ENCODE measurements at places on chromosomes 13 and 19.

DNA sequence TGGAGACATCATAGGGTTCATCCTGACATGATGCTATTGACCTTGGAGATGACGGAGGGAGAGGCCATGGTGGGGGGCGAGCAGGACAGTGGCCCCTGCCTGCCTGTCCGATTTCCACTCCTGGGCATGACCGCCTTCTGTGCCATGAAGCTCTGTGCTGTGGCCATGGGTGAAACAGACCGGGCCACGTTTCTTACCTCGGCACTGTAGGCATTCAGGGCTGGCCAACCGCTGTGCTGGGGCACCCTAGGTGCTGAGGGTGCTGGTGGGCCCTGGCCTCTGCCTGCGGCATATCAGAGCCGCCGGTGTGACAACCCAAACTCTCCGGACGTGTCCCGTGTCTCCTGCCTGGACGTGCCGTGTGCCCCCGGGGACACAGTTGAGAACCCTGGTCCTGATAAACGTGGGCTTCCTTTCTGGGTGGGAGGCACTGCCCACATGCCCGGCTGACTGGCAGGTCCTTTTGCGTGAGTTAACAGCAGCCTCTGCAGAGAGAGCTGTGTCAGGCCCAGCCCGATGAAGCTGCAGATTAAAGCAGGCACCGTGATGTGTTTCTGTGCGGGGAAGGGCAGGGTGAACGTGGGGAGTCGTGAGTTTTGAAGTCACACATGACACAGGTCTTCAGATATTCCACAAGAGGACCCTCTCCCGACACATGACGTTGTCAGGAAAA lies 46.5 kb downstream of the TMEM255B start:
- no peak for DNase-seq

- no peak for DNase-seq
Measured at GRCh38 chr19:2478278-2478755, 2.4 kb downstream of the GADD45B start.

DNA sequence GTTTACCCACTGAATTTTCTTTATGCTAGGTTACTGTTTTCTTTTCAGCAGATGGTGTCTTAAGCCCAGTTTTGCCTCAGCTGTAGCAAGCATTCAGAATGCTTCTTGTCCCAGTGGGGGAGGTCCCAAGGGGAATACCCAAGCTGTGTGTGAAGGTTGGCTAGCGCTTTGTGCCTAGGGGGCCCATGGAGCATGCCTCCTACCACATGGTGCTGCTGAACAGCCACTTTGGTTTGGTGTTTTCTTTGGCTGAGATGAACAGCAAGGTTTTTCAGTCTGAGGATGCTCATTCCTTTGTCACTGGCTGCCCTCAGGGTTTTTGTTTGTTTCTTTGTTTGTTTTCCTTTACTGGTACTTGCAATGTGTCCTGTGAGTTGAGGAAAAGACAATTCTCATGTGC lies 99.0 kb downstream of the PCDH20 start:
- no peak for DNase-seq

GRCh38 chr19:39052243-39052746 lies 19.9 kb upstream of the FBXO27 start:
- no peak for DNase-seq

DNA sequence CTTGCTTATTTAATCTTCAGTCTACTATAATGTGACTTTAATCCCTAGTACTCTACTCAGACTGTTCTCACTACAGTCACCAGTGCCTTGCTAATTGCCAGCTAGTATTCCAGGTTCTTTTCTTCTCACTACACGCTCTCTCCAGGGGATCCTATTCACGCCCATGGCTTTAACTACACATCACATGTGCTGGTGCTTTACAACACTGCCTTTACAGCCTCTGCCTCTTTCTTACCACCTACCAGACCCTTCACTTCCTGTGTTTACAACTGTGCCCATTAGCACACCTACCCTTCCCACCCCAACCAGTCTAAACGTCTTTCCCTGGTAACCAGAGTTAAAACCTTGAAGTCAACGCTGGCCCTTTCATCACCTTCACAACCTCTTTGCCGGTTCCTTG lies 249.5 kb downstream of the DNAJC15 start:
- no peak for DNase-seq

DNA sequence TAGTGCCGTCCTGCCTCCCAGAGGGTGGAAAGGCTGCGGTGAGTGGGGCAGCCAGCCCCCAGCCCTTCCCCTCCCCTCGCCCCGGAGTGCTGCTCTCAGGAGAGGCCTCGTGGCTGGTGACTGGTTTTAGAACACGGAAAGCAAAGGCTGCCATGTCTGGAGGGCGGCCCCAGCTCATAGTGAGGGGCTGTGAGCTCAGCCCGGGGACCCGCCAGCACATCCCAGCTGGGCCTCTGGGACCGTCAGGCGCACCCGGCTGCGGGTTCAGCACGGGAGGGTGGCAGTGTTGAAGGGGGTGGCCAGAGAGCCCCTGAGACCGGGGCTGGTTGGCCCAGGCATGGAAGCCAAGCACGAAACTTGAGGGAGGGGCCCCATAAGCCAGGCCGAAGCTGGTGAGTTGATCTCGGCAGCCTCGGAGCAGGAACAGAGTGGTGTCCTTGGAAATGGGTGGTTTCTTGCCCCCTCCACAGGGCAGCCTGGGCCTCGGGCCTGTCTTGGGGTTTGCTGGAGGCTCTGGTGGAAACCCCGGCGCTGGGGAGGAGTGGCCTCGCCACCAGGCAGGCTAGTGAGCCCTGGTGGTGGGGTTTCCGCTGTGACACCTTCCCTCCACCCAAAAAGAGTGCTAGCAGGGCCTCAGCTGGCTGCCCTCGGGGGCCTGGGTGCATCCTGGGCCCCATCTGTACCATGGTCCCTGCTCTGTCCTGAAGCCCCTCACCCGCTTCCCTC lies 157.7 kb downstream of the KDM4B start:
- DNase-seq = no peak

DNA sequence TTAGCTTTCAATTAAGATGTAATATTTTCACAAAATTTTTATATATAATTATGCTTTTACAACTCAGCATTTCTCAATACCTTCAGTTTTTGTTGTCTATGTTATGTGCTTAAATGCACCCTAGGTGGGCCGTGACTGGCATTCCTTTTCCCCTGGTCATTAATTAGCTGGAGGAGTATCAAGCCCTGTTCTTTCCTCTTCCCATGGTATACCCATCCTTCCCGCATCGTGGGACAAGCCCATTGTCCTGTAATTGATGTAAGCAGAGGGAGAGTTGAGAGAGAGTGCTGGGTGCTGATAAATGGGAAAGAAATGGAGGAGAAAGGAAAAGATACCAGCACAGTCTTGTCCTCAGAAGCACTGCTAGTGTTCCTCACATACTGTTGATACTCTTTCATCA lies 591.7 kb downstream of the GPC6 start:
- no peak for DNase-seq

DNA sequence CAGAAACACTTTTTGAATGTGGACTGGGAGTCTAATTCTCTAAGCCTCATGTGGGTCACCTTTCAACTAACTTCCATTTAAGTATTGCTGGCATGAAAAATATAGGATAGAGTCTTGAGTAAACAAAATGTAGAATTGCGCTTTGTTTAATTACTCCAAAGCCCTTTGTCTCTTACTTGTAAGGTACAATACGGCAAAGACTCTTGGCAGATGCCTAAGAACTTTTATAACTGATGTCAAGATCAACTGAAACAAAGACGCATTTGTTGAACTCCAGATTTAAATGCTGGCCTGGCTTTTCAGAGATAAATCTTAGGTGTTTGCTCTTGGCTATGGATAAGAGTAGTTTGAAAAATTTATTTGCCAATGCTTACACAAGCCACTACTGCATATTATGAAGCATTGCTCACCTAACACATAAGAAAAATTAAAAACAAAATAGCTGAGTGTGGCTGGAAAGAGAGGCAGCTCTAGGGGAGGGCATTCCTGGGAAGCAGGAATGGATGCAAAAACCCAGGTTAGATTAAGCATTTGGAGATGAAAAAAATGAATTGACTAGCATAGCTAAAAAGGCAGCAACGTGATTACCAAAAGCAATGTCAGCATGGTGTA lies 107.3 kb upstream of the STARD13 start:
- DNase-seq = no peak

DNA sequence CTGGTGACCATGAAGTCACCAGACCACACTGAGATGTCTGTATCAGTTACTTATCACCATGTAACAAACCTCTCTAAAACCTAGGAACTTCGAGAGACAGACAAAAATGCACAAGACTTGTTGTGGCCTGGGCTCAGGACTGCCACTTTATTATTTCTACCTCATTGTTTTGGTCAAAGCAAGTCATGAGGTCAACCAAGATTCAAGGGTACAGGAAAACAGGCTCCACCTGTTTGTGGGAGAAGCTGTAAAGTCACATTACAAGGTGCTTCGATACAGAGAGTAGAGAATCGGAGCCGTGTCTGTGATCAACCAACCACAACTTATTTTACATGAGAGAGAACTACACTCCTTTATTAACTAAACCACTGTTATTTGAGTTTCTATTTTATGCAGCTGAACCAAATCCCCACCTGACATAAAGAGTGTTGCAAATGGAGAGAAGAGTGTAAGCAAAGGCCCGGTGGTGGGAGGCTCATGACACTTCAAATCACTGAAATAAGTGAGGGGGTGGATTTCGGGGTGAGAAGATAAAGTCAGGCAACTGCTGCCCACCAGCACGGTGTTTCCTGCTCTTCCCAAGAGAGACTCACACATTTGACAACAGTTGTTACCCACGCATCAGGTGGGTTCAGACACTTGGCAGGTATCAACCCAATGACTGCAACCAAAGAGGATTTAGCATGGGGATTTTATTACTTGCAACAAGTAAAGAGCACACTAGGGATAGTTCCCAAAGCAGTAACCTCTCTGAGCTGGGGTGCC lies 39.0 kb upstream of the IGSF23 start:
- DNase-seq = no peak

GRCh38 chr13:23903906-23904280 lies 6.6 kb upstream of the C1QTNF9B start:
- no peak for DNase-seq

DNA sequence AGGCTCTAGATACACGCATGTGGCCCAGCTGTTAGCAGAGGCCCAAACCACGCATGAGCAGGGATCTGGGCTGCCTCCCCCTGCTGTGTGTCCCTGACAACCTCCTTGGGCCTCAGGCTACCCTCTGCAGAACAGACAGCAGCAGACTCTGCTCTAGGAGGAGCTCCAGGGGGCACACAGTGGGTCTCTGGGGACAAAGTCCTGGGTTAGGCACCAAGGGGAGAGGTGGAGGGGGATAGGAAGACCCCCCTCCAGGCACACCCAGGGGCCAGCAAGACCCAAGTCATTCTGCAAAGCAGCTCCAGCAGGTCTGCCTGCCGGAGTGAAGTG lies 8.0 kb downstream of the TINCR start:
- DNase-seq = no peak

DNA sequence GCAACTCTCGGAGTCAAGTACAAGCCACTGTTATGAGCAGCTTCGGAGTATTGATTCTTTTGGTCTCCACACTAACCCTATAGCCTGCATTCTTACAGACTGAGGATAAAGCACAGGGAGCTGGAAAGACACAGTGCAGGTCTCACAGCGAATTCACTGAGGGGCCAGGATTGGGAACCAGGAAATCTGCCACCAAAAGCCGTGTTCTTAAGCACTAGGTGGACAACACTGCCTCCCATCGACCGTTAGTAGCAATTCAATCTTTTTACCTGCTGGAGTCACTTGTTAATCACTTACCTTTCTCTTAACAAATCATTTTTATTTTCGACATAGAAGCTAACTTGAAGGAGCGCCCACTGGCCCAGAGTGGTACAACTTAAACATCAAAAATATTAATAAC lies 6.3 kb downstream of the PMIS2 start:
- DNase-seq = peak; percentile 42

Measured in NCI-H2227 treated with DMSO at 0.1 percent for 48 hours (cell line).